ENCODE measurements at places on chromosomes 4 and X.

GRCh38 chrX:153305972-153306371 is 15.6 kb downstream of the PNMA6F start:
- DNase-seq, result peak; percentile 45

- peak; percentile 92 for DNase-seq
Observed at GRCh38 chrX:48917139-48918001, 1.5 kb downstream of the PIM2 start.

DNA sequence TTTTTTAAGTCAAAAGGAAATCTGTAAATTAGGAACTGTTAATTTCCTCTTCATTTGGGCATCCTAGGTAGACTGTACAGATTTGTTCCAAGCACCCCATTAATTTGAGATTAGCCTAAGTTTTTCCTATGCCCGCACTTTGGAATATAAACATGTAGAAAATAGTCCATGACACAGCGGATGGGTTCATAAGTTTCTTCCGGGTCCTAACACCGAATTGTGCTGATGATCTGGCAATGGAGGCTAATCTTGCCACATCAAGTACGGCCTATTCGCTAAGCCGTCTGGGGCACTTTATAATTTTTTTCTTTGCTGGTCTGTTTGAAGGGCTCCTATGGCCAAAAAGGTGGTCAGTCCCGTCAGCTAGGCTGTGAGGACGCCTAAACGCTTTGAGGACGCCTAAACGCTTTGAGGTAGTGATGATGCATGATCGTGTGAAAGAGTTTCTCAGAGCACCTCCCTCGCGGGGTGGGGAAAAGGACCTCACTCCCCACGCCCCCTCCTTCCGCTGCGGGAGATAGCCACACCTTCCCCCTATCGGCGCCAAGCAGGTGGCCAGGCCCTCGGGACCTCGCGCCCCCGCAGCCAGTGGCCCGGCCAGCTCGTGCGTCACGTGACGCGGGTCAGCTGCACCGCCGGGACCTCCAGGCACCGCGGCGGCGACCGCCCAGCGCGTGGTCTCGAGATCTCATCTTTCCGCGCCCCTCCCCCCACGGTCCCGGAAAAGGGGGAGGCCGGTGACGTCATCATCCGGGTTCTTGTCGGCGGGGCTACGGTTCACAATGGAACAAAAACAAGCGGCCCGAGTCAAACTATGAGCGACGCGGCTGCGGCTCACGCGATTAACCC is 977 bp upstream of the USP9X start:
- DNase-seq, result peak; percentile 97

- DNase-seq, result no peak
Observed at GRCh38 chrX:106401965-106402559, 209.7 kb upstream of the RADX start.

DNA sequence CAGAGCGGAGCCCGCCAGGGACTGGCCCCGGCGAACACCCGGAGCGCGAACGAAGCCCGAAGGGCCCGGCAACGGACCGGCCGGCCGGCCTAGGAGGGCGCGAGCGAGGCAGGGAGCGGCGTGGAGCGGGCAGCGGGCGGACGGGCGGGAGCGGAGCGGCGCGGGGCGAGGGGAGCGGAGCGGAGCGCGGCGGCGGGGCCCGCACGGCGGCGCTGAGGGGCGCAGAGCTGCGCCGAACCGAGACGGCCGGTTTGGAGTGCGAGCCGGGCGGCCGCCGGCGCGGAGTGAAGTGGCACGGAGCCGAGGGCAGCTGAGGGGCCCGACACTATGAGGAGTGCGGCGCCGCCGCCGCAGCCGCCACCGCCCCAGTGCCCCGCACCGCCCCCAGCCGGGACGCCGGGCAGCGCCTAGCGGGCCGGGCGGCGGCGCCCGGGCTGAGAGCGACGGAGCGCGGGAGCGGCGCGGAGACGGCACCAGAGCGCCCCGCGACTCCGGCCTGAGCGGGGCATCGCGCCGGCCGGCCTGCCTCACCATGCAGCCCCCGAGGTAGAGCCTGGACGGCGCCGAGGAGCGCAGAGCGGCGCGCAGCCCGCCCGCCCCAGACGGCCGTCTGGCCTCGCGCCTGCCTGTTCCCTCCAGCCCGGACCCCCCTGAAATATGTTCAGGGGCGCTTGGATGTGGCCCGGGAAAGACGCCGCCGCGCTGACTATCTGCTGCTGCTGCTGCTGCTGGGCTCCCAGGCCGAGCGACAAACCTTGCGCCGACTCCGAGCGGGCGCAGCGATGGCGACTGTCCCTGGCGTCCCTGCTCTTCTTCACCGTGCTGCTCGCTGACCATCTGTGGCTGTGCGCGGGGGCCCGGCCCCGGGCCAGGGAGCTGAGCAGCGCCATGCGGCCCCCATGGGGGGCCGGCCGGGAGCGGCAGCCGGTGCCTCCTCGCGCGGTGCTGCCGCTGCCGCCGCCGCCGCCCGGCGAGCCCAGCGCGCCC is 793 bp downstream of the NALF2 start:
- DNase-seq, result no peak

GRCh38 chrX:24002167-24002566 is 24.8 kb downstream of the KLHL15 start:
- DNase-seq, result no peak

All from suppressor macrophage (primary cell).